ENCODE measurements at places on chromosomes 3 and 15.

GRCh38 chr15:75335705-75336355, at the start of gene COMMD4:
Gene COMMD4 (plus strand): TSS chr15:75336063. CDS start chr15:75336090, 27 bp downstream.
- peak; percentile 62 for DNase-seq

- DNase-seq, result no peak
Measured at GRCh38 chr3:8663177-8664061, 18.8 kb upstream of the SSUH2 start.

DNA sequence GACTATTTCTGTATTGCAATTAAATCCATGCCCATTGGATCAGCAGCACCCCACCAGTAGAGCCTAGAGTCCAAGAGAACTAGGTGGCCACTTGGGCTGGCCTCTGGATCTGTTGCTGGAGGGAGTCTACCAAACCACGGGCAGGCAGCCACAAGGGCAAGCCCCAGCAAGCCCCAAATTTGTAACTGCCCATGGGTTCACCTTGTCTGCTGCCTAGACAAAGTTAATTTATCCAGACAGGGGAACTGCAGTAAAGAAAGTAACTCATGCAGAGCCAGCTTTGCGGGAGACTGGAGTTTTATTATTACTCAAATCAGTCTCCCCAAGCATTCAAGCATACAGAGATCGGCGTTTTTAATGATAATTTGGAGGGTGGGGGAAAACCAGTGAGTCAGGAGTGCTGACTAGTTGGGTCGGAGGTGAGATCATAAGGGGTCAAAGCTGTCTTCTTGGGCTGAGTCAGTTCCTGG, 74.0 kb upstream of the TERB2 start:
- DNase-seq, result no peak

DNA sequence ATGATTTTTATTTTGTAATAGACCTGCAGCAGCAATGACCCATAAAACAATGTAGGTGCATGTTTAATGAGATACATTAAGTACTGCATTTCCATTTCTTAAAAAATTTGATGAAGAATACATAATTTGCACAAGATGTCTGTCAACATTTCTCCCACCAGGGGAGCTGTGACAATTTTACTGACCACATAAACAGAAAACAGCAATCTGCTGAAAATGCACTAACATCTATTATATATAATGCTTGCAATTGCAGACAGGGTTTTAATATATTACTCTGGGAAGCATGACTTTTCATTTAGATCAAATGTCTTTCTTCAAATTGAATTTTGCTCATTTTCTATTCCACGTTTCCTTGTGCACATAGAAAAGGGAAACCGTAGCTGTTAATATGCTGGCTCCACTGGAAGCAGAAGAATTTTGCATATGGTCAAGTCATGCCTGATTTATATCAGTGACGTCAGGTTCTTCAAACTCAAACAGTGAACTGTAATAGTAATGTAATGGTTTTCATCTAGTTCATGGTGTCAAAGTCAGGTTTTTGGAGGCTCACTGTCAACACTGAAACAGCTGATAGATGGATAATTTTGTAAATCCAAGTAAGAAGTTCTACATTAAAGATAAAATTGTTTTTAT, 79.8 kb upstream of the IGF1R start:
- DNase-seq, result no peak

- DNase-seq, result no peak
Measured at GRCh38 chr3:4517643-4518311, 24.6 kb downstream of the ITPR1 start.

GRCh38 chr3:105564546-105565288, 198.0 kb downstream of the ALCAM start:
- no peak for DNase-seq

GRCh38 chr3:113895964-113896363, 51.8 kb upstream of the ZDHHC23 start:
- no peak for DNase-seq

DNA sequence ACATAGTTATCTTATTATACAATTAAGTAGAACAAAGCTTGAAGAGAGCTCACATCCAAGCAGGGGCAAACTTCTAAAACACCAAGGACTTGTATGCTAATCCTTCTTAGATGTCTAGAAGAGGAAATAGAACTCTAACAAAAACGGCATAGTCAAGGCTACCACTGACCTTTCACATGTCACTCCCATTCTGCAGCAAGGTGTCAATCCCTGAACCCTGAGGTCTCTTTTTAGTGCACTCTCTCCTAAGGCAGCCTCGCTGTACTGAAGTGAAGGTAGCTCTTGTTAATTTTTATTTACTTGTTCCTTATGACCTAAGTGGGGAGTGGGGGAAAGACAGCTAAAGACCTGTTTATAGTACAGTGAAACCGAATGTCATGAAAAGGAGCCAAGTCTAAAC, 506.5 kb downstream of the FOXP1 start:
- no peak for DNase-seq

GRCh38 chr15:25670025-25670554, 193.0 kb downstream of the ATP10A start:
- no peak for DNase-seq

DNA sequence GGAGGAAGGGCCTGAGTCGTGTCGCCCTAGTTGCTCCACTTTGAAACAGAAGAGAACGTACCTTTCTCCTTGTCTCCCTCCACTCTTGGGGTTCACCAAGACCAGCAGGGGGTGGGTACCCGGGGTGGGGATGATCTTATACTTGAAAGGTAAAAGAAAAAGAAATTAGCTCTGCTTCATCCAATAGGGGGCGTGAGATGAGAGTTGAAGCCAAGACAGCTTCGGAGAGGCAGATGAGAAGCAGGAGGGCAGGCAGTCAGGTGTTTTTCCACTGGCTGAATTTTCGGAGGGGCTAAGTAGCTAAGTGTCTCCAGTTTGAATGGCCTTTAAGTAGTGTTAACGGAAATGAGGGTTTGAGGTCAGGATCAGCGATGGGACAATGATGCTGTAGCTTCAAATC, 100.4 kb downstream of the DGKG start:
- no peak for DNase-seq

GRCh38 chr15:80885016-80885579, 104.5 kb downstream of the MESD start:
- DNase-seq, result no peak

DNA sequence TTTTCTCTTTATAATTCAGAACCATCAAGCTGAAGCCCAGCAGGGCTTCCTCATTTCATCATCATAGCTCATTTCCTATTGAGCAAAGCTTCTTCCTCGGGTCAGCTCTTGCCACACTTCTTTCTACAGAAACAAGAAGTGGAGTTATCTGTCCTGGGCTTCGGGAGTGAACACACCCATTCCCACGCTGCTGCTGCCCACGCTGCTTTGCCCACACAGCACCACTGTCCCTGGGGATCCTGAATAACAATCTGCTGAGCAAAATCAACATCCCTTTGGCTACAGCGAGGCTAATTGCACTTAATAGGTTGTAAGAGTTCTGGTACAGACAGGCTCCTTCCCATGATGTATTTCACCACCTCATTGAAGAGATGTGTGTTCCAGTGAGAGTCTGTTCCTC, 23.7 kb downstream of the CEP19 start:
- peak; percentile 97 for DNase-seq

- peak; percentile 38 for DNase-seq
Measured at GRCh38 chr3:53243165-53243564, 12.7 kb downstream of the TKT start.

Data from GF-D8 (cell line).